NCI-H774 (cell line): ENCODE measurements at places on chromosomes 16 and 17.

DNA sequence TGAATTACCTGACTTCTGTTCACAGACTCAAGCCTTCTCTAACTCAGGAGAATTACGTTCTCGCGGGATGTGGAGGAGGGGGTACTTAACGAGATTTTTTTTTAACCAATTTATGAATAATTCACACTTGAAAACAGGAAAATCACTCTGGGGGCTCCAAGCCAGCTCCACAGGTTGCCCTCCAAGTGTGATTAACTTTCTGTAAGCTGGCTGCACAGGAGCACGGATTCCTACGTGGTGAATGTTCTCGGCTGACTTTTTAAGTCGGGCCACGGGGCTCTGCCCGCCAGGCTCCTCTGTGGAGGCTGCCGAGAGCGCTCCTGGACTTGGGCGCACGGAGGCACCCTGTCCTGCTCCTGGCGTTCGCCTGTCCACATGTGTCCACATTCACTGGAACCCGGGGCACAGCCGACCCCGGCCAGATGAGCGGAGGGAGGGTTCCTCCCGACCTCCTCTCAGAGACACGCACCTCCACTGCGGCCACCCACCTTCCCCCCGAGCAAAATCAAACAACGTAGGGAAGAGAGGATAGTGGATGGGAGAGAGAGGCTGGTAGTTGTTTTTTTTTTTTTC, 147.1 kb upstream of the CHMP6 start:
- DNase-seq: no peak

GRCh38 chr16:69511651-69512050, 54.1 kb upstream of the NFAT5 start:
- DNase-seq: no peak

DNA sequence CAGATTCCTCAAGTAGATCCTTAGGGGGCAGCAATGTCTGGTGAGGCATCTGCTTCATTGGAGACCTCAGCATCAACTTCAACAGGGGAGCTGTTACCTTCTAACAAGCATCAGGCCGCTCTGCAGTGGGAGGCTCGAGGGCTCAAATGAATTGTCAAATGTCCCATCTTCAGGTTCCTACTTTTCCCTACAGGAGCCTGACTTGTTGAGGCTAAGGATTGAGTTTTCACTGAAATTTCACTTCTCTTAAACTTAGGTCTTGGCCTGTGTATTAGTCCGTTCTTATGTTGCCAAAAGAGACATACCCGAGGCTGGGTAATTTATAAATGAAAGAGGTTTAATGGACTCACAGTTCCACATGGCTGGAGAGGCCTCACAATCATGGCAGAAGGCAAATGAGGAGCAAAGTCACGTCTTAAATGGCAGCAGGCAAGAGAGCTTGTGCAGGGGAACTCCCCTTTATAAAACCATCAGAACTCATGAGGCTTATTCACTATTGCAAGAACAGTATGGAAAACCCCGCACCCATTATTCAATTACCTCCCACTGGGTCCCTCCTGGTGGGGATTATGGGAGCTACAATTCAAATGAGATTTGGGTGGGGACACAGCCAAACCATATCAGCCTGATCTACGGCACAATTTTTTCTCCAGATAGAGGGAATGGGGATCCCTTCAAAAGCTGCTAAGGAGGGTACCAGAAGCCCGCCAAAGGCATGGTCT, 5.1 kb upstream of the CD300LD start:
- no peak for DNase-seq

GRCh38 chr16:3007957-3008689, 4.6 kb upstream of the CLDN9 start:
- DNase-seq: no peak

GRCh38 chr17:7888184-7888920, at the start of gene CHD3:
CHD3 (plus strand) TSS chr17:7888789; CDS start chr17:7889001, 212 bp downstream.
- DNase-seq: no peak

GRCh38 chr16:58859958-58860669, 126.0 kb upstream of the GOT2 start:
- DNase-seq: no peak

- DNase-seq: no peak
Observed at GRCh38 chr17:58002973-58003372, 4.1 kb downstream of the SRSF1 start.

DNA sequence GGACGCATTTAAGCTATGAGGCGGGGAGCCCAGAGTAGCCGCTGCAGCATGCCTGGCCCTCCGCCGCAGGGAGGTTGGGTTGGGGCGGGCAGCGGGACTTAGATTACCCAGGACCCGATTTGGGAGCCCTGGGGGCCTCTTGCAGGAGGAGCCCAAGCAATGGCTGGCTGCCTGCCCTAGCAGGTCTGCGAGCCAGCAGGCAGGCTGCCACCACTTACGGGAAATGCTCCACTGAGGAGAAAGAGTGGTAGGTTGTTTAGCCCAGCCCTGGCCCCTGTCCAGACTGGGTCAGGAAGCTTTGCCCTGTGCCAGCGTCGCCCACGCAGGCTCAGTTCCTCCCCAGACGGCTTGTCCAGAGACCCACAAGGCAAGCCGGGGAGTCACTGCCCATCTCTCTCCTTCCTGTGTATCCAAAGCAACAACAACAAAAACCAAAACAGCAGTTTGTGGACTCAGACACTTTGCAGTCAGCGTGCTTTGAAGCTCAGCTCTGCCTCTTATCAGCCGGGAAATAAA, 10.3 kb upstream of the TVP23A start:
- peak; percentile 1 for DNase-seq

GRCh38 chr17:16288860-16289571, 64.3 kb downstream of the CENPV start:
- DNase-seq: no peak

GRCh38 chr16:86462334-86463084, 47.8 kb upstream of the FOXF1 start:
- DNase-seq: no peak

DNA sequence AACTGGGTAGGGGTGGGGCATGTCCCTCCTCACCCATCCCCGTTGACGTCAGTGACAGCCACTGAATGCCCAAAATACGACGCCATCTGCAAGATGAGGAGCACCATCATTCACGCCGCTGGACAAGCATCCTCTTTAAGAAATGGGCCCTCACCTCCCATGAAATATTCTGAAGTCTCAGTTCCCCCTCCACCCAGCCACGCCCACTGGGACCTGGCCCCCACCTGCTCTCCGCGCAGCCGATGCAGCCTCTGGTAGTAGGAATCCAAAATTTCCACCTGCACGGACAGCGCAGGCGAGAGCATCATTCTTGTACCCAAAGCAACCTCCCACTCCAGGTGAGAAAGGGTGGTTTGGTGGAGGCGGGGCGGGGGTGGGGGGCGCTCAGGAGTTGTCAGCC, 5.6 kb downstream of the ITGA2B start:
- DNase-seq: no peak

GRCh38 chr16:10514369-10515055, 65.9 kb downstream of the EMP2 start:
- peak; percentile 46 for DNase-seq

DNA sequence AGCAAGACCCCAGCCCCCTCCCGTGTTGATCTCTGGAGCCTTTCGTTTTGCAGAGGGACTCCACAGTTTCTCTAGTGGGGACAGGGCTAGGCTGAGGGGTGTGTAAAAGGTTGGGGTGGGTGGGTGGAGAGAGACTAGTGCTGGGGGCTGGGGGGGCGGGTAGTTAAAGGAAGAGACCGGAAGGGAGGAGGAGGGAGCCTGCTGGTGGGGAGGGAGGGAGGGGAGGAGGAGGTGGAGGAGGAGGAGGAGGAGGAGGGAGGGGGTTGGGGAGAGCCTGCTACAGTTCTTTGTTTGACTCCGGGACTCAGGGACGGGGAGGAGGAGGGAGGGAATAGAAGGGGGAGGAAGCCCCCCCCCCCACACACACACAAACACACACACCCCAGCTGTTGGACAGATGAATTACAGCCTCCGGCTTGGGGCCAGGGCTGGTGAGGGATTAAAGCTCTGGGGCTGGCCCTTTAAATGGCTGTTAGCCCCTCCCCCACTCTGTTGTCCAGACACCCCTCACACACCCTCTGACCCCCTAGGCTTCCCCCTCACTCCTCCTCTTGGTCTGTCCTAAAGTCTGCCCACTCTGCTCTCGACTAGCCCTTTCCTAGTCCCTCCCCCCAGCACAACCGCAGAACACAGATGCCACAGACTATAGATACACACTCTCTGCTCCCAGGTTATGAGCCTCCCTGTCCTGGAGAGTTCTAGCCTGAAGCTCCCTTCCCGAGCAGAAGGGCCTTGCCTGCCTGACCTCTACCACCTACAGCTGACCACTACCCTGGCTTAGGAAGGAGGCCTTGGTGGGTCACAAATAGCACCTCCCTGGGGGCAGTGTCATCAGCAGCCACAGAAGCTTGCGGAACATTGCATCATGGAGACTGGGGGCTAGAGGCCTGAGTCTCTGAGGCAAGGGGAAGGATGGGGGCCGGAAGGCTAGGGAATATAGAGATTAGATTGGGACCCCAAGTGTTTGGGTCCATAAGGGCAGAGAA, 4.4 kb downstream of the KDM6B start:
- no peak for DNase-seq

- DNase-seq: no peak
Observed at GRCh38 chr16:28984619-28985135, at the start of gene LAT. LAT (plus strand) TSS chr16:28985052; CDS start chr16:28985418, 366 bp downstream.

- no peak for DNase-seq
Observed at GRCh38 chr17:50189550-50190292, 11.7 kb downstream of the COL1A1 start.

- DNase-seq: no peak
Observed at GRCh38 chr16:4360538-4361021, 9.5 kb upstream of the PAM16 start.

DNA sequence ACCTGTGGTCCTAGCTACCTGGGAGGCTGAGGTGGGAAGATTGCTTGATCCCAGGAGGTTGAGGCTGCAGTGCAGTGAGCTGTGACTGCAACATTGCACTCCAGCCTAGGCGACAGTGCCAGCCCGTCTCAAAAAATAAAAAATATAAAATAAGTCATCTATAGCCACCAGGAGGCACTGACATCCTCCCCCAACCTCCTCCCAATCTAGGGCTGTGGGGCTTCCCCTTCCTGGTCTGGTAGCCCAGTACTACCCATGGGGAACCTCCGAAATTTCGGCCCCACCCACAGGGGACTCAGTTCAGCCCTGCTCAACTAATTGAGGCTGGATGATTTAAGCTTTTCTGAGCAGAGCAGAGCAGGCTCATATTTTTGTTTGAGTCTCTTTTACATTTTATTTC, 3.2 kb downstream of the ZSCAN10 start:
- DNase-seq: no peak

GRCh38 chr16:80226499-80226898, 314.3 kb upstream of the DYNLRB2 start:
- no peak for DNase-seq

DNA sequence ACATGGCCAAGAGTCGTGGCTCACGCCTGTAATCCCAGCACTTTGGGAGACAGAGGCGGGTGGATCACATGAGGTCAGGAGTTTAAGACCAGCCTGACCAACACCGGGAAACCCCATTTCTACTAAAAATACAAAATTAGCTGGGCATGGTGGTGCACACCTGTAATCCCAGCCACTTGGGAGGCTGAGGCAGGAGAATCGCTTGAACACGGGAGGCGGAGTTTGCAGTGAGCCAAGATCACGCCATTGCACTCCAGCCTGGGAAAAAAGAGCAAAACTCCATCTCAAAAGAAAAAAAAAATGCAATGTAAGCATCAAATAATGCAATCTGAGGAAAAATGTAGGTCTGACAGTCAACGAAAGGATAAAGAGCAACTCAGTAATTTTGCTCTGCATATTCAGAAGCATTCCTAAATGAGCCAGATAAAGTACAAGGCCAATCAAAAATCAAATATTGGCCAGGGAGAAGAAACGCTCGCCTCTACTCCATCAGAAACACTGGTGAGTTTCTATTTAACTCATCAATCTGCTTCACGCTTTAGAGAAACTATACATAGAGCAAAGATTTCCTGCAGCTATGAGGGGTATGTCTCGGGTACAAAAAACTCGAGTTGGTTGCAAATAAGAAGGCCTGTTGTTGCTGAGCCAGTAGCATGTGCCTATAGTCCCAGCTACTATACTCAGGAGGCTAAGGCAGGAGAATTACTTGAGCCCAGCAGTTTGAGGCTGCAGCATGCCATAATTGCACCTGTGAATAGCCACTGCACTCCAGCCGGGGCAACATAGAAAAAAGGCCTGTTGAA, 3.7 kb downstream of the TXNDC11 start:
- no peak for DNase-seq

DNA sequence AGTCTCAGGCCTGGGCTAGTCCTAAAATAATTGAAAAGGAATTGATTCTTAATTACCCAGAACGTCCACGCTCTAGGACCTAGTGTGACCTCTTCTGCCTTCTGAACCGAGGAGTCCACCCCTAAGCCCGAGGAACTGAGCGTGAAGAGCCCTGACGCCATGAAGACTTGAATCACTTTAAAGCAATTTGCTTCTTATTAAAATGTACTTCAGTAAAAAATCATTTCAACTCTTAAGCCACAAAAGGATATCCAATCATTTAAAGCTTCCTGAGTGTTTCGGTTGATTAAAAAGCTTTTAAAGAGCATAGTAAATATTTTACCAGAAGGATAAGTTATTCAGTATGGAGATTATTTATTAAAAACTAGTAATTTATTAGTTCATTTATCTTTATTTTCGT, 11.6 kb downstream of the HSBP1 start:
- no peak for DNase-seq

- DNase-seq: no peak
Observed at GRCh38 chr17:20053361-20053964, 44.3 kb downstream of the SPECC1 start.

DNA sequence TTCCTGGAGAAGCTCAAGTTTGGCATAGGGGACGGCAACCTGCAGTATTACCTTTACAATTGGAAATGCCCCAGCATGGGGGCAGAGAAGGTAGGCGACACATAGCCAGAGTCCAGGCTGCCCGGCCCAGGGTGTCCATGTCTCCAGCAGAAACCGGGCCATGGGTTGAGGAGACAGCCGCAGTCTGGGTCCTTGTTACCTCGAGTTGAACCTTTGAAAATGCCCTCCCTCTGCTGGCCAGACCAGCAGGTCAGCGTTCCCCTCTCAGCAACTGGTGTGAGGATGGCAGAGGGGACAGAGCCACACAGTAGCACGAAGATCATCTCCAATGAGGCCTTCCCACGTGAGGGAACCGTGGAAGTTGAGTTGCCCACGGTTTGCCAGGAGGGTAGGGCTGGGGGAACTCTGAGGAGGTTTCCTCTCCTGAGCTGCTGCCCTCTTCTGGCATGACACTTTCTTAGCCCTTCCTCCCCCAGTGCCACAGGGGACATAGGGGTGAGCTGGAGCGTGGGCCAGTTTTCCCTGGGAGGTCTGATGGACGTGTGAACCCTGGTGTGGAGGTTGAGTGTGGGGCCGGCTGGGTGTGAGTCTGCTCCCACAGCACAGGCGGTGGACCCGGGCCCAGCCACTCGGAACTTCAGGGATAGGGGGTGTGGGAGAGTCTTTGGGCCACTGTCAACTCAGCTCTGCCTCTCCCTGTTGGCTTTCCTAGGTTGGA, 27.2 kb downstream of the PLCD3 start:
- no peak for DNase-seq

DNA sequence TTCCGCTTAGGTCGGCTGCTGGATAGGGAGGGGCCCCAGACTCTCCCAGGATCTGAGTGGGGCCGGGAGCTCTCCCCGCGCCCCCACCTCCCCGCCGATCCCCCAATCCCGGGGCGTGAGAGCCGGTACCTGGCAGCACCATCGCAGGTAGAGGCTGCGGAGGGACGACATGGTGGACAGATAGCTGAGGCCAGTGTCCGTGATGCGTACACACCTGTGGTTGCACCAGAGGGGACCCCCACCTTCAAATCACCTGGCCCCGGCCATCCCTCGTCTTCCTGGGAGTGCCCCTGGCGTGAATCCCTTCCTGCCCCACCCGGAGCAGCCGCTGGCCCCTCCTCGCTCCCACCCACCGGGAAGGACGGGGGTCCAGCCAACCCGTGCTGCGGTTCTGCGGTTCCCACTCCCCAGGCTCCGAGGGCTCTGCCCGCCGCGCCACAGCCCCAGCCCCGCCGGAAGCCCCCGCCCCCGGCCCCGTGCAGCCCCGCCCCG, 4.7 kb upstream of the WDR24 start:
- no peak for DNase-seq
